Nephron progenitor cell (in vitro differentiated cells): ENCODE measurements at places on chromosomes 4 and X.

DNA sequence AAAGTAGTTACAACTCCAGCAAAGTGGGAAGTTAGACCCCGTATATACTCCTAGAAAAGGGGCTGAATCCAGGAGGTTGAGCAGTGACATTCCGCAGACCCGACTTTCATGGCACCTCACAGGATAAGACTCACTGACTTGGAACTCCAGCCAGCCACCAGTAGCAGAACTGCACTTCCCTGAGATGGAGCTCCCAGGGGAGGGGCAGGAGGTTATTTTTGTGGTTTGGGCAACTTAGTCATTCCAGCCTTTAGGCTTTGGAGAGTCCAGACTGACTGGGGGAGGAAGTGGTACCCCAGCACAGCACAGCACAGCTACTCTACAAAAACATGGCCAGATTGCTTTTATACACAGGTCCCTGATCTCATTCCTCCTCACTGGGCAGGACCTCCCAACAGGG, 319.1 kb downstream of the PCDH19 start:
- DNase-seq, result no peak

DNA sequence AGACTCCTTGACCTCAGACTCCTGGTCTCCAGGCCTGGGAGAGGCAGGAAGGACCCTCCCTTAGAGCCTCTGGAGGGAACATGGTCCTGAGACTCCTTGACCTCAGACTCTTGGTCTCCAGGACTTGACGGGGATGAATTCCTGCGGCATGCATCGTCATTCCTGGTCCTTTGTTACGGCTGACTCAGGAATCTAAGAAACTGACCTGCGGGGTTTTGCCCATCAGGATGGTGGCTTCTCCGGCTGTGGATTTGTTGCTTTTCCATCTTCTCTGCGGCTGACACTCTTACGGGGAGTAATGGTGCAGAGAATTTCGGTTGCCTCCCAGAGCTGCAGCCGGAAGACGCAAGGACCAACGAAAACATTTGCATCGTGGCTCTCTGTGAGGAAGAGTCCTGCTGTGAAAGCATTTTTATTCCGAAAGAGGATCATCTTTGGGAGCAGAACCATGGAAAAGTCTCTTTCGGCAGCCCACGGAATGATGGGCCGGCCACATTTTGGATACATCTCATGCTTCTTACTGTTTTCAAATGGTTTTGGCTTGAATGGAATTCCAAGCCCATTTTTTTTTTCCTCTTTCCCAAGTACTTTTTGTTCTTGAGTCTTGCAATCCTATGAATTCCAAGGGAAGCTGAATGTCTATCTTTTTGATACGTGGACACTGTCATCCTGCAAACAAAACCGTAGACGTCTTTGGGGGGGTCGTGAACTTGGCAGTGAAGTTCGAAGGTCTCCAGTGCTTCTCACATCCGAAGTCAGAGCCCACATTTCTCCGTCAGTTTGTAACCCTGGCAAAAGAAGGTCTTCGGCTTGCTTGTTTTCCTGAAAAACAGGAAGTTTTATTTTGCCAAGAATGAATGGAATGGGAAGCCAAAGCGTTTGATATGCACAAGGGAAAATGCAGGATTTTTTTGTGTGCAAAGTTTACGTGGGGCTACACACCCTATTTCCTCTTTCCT, 36.5 kb downstream of the SHOX start:
- no peak for DNase-seq

DNA sequence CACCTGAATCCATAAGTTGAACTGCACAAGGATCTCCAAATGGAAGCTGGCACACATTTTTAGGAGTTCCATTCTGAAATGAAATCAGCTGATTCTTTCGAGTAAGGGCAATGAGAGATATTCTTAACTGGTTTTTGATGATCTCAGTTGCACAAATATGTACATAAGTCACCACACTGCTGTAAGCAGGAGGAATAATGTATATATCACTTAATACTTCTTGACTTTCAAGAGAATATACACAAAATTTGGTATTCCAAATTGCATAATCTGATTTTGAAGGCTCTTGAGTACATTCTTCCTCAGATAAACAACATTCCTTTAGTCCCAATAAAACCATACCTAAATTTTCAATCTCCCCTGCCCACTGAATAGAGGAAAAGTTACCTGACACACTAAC, 8.2 kb downstream of the FANCB start:
- DNase-seq, result no peak

GRCh38 chr4:187069398-187069797, 345.7 kb upstream of the FAT1 start:
- peak; percentile 19 for DNase-seq

DNA sequence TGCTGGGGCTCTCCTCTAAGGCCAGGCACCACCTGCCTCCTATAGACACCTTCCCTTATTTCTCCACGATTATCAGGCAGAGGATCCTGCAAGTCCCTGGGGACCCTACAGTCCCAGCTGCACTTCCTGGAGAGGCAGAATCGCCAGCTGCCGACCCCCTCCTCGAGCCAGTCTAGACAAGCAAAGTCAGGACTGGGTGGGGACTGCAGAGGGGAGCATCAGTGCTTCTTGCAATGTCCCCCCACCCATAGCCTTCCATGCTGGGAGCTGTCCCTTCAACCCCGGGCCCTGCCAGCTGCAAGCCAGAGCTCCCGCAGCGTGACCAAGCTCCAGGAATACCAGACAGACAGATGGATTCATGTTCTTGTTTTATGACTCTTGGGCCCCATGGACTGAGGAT, 1.4 kb upstream of the CRMP1 start:
- DNase-seq, result peak; percentile 37

DNA sequence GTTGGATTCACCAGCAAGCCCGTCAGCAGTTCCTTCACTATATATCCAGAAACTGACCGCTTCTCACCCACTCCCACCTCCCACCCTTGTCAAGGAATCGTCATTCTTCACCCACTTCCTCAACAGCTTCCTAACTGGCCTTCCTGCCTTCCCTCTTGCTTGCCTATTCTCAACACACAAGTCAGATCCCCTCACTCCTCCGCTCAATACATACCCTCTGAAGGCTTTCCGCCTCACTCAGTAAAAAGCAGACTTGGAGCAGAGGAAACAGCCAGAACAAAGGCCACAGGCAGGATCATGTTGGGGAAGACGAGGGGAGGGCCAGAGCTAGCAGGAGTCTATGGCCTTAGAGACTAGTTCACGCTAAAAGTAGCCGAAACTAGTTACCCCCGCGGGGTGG, 23.7 kb downstream of the RWDD4 start:
- DNase-seq, result peak; percentile 13

- DNase-seq, result no peak
Measured at GRCh38 chr4:88467392-88467791, 10.5 kb downstream of the HERC5 start.

GRCh38 chrX:100830547-100830946, 10.4 kb downstream of the CSTF2 start:
- no peak for DNase-seq

- DNase-seq, result no peak
Measured at GRCh38 chr4:168569066-168569930, 72.4 kb downstream of the PALLD start.

DNA sequence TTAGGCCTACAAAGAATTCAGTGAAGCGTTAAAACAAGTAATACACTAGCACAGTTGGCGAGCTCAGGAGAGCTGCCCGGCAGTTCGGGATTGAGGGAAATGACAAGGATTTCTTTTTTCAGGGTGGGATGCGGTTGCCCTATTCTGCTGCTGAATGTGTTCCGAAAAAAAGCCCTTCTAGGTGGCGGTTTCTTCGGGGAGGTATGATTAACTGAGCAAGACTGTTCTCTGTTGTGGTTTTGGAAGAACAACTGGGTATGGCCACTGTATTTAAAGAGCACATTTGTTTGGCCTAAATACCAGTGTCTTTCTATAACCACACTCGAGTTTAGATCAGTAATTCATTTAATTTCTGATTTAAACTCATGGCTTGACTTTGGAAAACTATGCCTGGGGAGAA, 459.7 kb upstream of the FAT1 start:
- DNase-seq, result no peak

- no peak for DNase-seq
Measured at GRCh38 chrX:19130628-19131027, 8.4 kb upstream of the ADGRG2 start.

DNA sequence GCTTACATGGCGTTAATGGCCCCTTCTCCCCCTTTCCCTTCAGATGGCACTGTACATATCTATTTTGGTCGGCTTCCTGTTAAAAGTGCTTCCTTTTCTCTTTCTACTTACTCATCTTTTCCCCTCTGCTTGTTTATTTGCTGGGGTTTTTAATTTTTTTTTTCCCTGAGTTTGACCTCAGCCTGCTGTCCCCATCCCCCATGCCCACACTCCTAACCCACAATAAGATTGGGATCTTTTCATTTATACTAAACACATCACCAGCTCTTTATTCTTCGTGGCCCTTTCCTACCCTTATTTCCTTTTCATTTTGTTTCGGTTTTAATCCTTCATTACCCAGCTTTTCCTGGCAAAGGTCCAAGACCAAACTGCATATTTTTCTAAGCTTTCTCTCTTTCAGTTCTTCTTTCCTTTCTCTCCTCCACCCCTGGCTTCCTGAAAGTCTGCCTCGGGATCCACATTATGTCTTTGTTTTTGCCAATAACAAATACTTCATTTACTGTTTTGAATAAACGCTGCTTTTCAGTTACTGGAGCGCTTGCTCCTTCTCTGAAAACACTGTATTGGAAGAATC, 152.0 kb upstream of the USP9X start:
- DNase-seq, result no peak

GRCh38 chr4:41957634-41958033, 22.4 kb downstream of the TMEM33 start:
- DNase-seq, result no peak

GRCh38 chrX:15398874-15399273, 14.7 kb upstream of the VEGFD start:
- no peak for DNase-seq

DNA sequence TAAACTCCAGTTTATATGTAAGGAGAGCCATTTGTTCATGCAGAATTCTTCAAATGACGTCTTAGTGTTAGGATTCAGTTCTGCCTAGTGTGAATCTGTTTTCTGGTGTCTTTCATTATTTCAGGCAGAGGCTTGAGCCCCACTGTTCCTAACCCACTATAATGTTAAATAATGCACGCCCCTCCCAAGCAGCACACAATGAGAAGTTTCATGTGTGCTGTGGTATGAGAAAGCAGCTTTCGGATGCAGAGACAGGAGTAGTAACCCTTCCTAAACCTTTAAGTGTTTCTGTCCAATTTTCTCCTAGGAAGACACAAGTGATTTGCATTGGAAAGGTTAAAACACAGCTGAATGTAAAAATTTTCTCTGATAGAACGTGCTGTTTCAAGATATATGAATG, 54.5 kb downstream of the TRIM2 start:
- DNase-seq, result no peak

DNA sequence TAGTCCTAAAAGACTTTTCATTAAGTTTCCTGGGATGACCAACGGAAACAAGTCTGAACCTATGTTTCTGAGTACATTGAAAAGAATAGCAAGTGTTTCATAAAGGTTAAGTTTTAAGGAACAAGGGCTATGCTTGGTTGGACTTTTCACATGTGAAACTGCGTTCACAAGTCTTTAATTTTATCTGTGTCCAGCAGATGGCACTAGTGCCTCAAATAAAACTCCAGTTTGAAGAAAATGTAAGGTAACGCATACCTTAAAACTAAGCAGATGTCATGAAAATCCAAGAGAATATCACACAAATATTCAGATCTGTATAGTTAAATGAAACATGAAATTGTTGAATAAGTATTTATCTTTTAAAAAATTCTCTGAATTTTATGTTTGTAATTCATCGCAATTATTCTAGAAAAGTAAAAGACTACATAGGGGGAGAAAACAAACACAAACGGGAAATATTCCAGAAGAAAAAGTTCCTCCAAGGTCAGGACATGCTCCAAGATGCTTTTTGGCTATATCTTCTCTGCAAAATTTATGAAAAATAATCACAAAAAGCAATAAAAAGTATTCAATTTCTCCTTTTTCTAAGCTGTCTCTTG, 89.6 kb upstream of the MAD2L1 start:
- DNase-seq, result peak; percentile 36

DNA sequence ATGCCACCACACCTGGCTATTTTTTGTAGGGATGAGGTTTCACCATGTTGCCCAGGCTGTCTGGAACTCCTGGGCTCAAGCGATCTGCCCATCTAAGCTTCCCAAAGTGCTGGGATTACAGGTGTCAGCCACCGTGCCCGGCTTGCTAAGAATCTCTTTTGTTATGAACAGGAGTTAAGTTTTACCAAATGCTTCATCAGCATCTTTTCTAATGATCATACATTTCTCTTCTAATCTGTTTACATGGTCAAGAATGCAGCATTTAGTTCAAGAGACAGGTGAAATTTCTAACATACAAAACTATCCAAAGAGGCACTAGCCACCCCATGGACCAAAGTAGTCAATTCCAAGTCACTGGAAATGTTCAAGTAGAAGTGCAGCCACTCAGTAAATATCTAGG, 52.5 kb upstream of the IQSEC2 start:
- DNase-seq, result no peak

DNA sequence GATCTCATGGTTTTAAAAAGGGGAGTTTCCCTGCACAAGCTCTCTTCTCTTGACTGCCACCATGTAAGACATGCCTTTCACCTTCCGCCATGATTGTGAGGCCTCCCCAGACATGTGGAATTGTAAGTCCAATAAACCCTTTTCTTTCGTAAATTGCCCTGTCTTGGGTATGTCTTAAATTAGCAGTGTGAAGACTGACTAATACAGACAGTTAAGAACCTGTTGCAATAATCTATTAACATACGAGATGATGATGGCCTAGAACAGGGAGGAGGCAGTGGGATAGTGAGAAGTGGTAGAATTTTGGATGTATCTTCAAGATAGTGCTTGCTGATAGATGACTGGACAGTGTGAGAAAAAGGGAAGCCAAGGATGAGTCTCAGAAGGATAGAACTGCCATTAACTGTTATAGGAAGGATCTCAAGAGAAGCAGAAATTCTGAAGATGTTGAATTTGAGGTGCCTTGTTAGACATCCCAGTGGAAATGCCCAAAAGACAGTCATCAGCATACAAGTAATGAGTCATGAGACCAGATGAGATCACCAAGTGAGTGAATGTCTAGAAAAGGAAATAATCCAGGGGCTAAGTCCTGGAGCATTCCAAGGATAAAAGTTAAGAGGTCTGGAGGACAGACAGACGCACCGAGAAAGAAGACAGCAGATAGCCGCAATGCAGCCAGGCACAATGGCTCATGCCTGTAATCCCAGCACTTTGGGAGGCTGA, 38.8 kb upstream of the UGDH start:
- no peak for DNase-seq

GRCh38 chr4:71251261-71251660, 87.6 kb upstream of the SLC4A4 start:
- DNase-seq, result no peak
